ENCODE measurements at places on chromosomes 1 and 21. TPM values are rescaled to one million over a fixed set of nuclear protein-coding genes. Genes with fewer than 3 reads are reported as not detected.

GRCh38 chr1:68347415-68347814 is 102.3 kb downstream of the RPE65 start:
- H3K4me3 ChIP-seq, result no peak overlapping the region
- H3K36me3 ChIP-seq, result no peaks in the 10 kb centered on the region
- H3K4me1 ChIP-seq, result no peaks in the 10 kb centered on the region
- no peaks in the 10 kb centered on the region for H3K27me3 ChIP-seq

- H3K4me3 ChIP-seq, result no peak overlapping the region
- no peaks in the 10 kb centered on the region for H3K27me3 ChIP-seq
- H3K36me3 ChIP-seq, result no peaks in the 10 kb centered on the region
These were observed 95.4 kb downstream of the AHCTF1 start for GRCh38 chr1:246836209-246836966.

DNA sequence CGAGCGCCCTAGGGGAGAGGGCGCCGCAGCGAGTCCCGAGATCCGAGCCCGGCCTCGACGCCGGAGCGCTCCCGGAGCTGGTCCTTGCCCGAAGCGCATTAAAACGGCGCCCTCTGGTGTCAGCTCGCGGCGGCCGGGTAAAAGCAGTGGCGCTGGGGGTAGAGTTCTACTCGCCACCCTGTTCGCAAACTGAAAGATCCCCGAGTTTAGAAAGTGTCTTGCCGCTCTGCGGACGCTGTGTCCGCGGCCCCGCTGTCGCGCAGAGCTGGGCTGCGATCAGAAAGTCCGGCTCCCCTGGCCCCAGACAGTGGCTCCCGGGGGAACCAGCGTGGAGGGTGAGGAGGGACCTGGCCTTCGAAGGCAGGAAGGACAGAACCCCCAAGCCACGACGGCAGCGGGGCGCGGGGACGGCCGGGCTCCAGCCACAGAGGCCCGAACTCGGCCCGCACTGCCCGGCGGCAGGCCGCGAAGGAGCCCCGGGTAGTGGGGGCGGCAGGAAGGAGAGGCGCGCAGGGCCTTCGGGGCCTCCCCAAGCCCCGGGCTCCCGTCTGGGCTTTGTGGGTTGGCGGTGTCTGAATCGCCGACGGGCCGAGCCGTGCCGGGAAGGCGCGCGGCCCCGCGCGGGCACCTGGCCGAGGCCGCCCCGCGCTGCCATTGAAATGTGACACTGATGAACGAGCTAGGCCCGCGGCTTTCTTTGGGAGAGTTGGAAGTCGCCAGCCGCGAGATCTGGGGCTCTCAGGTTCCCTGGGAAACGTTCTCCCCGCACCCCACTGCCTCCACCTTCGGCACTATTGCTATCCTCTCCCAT is 39.1 kb upstream of the NFIA start:
- peaks cover 4% of the 10 kb centered on the region for H3K4me1 ChIP-seq
- no peaks in the 10 kb centered on the region for H3K27me3 ChIP-seq

- no peaks in the 10 kb centered on the region for H3K27me3 ChIP-seq
- H3K4me3 ChIP-seq, result no peak overlapping the region
- peaks cover 15% of the 10 kb centered on the region for H3K4me1 ChIP-seq
- H3K27ac ChIP-seq, result no peak overlapping the region
These were observed 24.8 kb downstream of the A3GALT2 start for GRCh38 chr1:33296082-33296458.

GRCh38 chr21:14543983-14544382 is 2.1 kb downstream of the SAMSN1 start:
- no peaks in the 10 kb centered on the region for H3K4me1 ChIP-seq
- no peak overlapping the region for H3K4me3 ChIP-seq

- no peaks in the 10 kb centered on the region for H3K27me3 ChIP-seq
- H3K4me3 ChIP-seq, result no peak overlapping the region
- H3K4me1 ChIP-seq, result no peaks in the 10 kb centered on the region
- no peaks in the 10 kb centered on the region for H3K36me3 ChIP-seq
- H3K27ac ChIP-seq, result no peak overlapping the region
- no peak for DNase-seq
These were observed 39.5 kb upstream of the CR2 start for GRCh38 chr1:207414606-207415108.

DNA sequence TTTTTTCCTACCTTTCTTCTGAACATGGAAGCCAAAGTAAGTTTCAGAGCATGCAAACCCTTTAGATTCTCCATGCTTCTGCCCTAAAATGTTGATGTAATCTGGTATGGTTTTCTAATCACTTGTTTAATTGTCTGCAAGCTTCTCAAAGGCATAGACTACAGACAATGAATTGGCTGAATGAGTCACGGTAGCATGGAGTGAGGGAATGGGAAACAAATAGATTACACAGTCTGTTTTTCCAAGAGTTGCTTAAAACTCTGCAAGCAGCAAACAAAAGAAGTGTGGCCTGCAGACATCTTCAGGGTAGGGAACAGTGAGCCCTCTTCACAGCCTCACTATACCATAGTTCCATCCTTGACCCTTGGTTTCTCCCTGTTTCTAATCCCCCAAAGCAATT is 326.0 kb downstream of the BARHL2 start:
- H3K27me3 ChIP-seq, result no peaks in the 10 kb centered on the region
- H3K4me1 ChIP-seq, result no peaks in the 10 kb centered on the region
- H3K36me3 ChIP-seq, result no peaks in the 10 kb centered on the region
- DNase-seq, result no peak

DNA sequence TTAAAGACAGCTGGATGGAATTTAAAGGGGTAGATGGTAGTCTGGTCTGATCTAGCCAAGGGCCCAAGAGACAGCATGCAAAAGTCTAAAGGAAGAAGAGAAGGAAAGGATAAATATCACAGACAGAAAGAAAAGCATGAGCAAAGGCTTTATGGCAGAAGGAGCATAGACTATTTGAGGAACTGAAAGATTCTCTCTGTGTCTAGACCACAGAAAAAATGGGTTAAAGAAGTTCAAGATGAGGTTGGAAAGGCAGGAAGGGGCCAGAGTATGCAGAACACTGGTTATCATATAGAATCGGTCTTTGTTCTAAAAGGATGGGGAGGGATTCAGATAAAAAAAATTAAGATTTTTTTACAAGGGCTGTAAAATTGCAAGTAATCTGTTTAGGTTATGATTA is 136.8 kb upstream of the SGIP1 start:
- DNase-seq, result no peak
- no peak overlapping the region for H3K27ac ChIP-seq
- no peaks in the 10 kb centered on the region for H3K36me3 ChIP-seq
- no peaks in the 10 kb centered on the region for H3K27me3 ChIP-seq

GRCh38 chr1:50970509-50970887 is 453 bp downstream of the CDKN2C start:
- no peaks in the 10 kb centered on the region for H3K27me3 ChIP-seq
- H3K36me3 ChIP-seq, result no peaks in the 10 kb centered on the region
- H3K27ac ChIP-seq, result peak overlapping the region; percentile 95
- peaks cover 2% of the 10 kb centered on the region for H3K4me1 ChIP-seq
- no peak for DNase-seq
- peak overlapping the region; percentile 74 for H3K4me3 ChIP-seq

DNA sequence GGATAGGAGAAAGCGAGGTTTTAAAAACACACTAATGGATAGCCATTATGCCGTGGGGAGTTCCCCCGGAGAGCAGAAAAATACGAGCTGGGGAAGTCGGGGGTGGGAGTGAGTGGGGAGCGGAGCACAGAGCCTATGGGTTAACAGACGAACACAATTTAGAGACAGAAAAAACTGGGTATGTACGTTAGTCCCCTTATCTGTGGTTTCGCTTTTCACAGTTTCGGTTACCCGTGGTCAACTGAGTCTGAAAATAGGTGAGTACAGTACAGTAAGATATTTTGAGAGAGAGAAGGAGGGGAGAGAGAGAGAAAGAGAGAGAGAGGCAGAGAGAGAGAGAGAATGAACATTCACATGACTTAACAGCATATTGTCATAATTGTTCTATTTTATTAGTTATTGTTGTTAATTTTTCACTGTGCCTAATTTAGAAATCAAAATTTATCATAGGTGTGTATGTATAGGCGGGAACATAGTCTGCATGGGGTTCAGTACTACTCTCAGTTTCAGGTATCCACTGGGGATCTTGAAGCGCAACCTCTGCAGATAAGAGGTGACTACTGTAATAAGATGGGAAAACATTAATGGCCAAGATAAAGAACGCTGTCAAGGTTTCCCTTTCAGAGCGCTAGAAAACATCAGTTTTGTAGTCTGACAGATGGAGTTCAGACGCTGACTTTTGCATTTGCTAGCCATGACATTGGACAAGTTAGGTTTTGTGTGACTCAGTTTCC is 125.6 kb upstream of the LMO4 start:
- H3K36me3 ChIP-seq, result no peaks in the 10 kb centered on the region
- no peak overlapping the region for H3K27ac ChIP-seq
- no peaks in the 10 kb centered on the region for H3K27me3 ChIP-seq

GRCh38 chr1:18653916-18654315 is 23.3 kb downstream of the PAX7 start:
- peaks cover 16% of the 10 kb centered on the region for H3K27me3 ChIP-seq
- no peak for DNase-seq
- H3K4me1 ChIP-seq, result no peaks in the 10 kb centered on the region

- H3K4me1 ChIP-seq, result no peaks in the 10 kb centered on the region
- no peaks in the 10 kb centered on the region for H3K36me3 ChIP-seq
- H3K27ac ChIP-seq, result no peak overlapping the region
These were observed 4.3 kb upstream of the FOXD2 start for GRCh38 chr1:47433477-47434050.

DNA sequence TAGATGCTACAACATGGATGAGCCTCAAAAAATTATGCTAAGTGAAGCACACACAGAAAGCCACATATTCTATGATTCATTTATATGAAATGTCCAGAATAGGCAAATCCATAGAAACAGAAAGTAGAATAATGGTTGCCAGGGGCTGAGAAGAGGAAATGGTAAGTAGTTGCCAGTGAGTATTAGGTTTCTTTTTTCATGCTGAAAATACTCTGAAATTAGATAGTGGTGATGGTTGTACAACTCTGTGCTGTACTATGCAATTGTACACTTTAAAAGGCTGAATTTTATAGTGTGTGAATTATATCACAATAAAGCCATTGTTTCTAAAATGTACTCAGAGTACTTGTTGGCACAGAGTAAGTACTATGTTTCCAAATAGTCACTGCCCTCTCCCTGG is 15.5 kb upstream of the GFI1 start:
- no peaks in the 10 kb centered on the region for H3K36me3 ChIP-seq
- H3K4me1 ChIP-seq, result no peaks in the 10 kb centered on the region
- H3K4me3 ChIP-seq, result no peak overlapping the region
- DNase-seq, result no peak
- no peaks in the 10 kb centered on the region for H3K27me3 ChIP-seq
- H3K27ac ChIP-seq, result no peak overlapping the region

GRCh38 chr1:33234588-33234990 is 21.7 kb upstream of the ZNF362 start:
- DNase-seq, result no peak
- H3K4me3 ChIP-seq, result no peak overlapping the region
- H3K27ac ChIP-seq, result no peak overlapping the region
- H3K4me1 ChIP-seq, result no peaks in the 10 kb centered on the region
- no peaks in the 10 kb centered on the region for H3K36me3 ChIP-seq

The PRR9 gene
- not detected for total RNA-seq

The ZFP69B gene
- total RNA-seq, result 0.14 TPM

The GABPB2 gene
- 2.0 TPM for total RNA-seq

The OVAAL gene
- total RNA-seq, result not detected

The G0S2 gene
- 749 TPM for total RNA-seq

The RAP1GAP gene
- total RNA-seq, result 38.1 TPM

The KIF2C gene
- 0.37 TPM for total RNA-seq

The FCGR1A gene
- 9.4 TPM for total RNA-seq

The ID3 gene
- total RNA-seq, result 40.4 TPM

The CLCA1 gene
- total RNA-seq, result not detected
